ENCODE measurements at places on chromosomes 5 and 9.
A peak's percentile ranks its signal among the peaks of the same experiment; 100 is the strongest.

GRCh38 chr9:100011062-100011681 lies 87.6 kb downstream of the ERP44 start:
- peak; percentile 15 for DNase-seq

- DNase-seq, result no peak
These were observed 13.9 kb downstream of the TLR4 start for GRCh38 chr9:117718085-117718484.

- DNase-seq, result no peak
These were observed 54.1 kb upstream of the ALDH1A1 start for GRCh38 chr9:73006986-73007385.

GRCh38 chr9:127444283-127444920 lies 6.8 kb downstream of the RPL12 start:
- no peak for DNase-seq

GRCh38 chr5:171999877-172000276 lies 6.6 kb downstream of the FBXW11 start:
- no peak for DNase-seq

GRCh38 chr9:80351612-80352011 lies 779.8 kb downstream of the TLE4 start:
- DNase-seq, result peak; percentile 25

GRCh38 chr9:101421653-101422065 lies 13.9 kb downstream of the ALDOB start:
- DNase-seq, result no peak

- DNase-seq, result no peak
These were observed 293.3 kb downstream of the MAN2A1 start for GRCh38 chr5:109982966-109983534.

GRCh38 chr5:9401786-9402472 lies 143.9 kb downstream of the SEMA5A start:
- DNase-seq, result no peak

GRCh38 chr9:35618854-35619799 lies 914 bp upstream of the CD72 start:
- DNase-seq, result no peak

DNA sequence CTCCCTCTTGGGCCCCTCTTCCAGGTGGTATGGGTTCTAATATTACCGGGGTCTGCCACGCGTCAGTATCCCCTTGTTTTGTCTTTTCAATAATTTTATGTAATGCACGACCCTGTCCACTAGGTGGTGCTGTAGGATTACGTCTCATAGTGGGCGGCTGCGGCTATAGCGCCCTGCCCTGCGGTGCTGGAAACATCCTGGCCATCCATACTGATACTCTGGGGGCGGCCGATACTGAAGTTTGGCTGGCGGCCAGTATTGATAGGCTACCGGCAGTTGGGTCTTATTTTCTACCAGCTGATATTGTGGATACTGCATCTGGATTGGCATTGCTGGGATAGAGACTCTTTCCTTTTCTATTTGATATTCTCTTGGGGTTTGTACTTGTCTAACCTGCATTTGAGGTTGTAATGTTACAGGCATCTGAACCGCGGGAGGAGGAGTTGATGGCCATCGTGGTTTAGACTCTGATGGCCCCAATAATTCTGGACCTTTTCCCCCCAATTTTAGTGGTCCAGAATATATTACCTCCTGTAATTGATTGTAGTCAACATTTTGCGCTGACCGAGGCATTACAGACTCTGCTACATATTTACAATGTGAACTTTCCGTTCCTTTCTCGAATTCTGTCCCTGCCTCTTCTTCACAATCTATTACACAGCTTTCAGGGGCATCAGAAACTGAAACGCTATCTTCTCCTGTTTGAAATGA lies 3.3 kb upstream of the TMEM141 start:
- peak; percentile 79 for DNase-seq

- DNase-seq, result no peak
These were observed 413.6 kb upstream of the TNC start for GRCh38 chr9:115531410-115532125.

- DNase-seq, result peak; percentile 96
These were observed 45.9 kb downstream of the PRRT1B start for GRCh38 chr9:131590907-131591844.

DNA sequence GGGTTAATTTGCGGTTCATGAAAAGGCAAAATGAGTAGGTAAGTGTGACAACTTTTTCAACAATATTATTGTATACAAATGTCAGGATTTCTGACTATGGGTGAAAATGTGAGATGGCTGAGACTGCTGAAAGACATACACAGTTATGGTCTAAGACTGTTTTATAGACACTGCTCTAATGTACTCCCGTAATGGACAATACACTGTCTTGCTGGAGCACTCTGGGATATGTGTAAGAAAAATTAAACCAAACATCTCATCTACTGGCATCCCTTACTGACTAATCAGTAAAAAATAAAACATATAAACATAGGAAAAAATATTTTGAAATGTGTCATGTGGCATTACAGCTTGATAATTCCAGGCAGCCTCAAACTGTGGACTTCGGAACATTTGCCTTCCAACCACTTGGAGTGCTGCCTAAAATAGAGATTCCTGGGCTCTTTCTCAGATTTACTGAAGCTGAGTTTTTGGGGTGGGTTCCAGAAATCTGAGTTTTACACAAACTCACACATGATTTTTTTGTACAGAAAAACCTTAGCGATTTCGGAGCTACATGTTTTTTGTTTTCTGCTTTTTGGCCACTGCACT lies 233.9 kb upstream of the TBCA start:
- DNase-seq, result no peak

DNA sequence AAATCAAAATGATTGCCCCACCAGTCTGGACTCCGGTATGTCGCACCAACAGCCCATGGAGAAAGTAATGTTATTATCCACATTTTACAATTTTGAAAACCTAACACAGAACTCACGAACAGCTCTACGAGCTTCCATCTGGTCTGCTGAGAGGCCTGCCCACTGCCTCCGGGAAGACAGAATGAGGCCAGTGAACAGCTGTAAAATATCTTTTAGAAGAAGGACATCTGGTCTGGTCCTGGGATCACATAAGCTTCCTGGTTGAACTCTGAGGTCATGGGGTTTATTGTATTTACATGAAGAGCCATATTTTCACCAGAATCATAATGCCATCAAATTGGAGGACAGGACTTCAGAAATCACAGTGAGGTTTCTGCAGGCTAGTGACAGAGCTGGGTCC lies 89.0 kb downstream of the FRMD3 start:
- DNase-seq, result no peak

GRCh38 chr5:133934311-133934710 lies 34.1 kb downstream of the C5orf15 start:
- DNase-seq, result no peak

Data from HuH-7.5 (cell line).